ENCODE measurements at places on chromosomes 7 and 10.

DNA sequence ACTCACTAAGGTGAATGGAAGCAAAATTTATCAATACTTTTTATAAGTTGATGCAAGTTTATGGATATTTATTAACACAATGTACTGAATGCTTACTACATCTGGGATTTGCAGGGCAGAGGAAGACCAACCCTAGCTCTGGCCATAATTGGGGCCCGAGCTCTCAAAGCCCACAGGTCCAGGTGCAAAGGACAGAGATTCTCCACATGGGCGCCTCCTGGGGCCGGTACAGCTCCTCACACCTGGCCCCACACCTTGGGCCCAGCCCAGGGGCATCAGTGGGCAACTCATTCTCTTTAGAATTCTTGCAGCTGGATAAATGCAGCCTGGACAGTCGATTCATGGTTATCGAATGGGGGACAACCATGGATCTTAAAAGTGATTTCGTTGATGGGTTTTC lies 47.1 kb downstream of the CALML3 start:
- no peak for DNase-seq

DNA sequence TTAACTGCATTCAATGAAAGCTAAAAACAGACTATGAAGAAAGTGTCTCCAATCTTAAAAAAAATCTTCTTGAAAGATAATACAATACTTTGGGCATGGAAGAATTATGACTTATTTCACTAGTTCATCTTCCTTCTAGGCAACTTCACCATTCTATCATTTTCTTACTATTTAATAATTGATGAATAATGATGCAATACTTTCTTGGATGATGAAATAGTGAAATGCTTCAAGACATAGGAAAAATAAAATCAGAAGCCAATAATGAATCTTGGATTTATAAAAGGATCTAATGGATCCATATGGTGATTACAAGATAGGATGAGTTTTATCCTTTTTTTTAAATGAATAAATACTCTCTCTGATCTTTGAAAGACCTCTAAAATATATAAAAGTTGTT lies 4.4 kb downstream of the DMBT1 start:
- no peak for DNase-seq

DNA sequence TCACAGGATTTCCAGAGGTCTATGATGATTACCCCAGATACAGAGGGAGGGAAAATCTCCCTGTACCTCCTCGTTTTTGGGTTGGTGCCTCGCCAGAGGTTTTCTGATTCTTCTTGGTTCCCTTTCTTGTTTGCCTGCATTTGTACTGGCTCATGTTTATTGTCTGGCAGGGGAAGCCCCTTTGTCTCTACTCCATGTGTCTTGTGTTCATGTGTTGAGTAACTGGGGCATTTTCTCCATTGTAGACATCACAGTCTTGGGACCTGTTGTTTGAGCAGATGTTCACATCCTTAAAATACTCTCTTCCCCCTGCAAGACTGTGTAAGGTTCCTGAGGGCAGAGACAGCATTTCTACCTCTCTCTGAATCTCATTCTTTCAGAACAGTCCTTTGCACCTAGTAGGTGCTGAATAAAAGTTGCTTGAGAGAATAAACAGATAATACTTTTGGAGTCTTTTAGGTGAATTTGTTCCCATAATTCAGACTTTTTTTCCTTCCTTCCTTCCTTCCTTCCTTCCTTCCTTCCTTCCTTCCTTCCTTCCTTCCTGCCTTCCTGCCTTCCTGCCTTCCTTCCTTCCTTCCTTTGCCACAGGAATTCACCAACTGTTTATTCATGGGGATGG lies 25.1 kb downstream of the CDK14 start:
- DNase-seq, result no peak

GRCh38 chr7:54546986-54547314 lies 4.8 kb downstream of the VSTM2A start:
- DNase-seq, result no peak

GRCh38 chr10:102814873-102815661 lies 22.1 kb downstream of the CYP17A1 start:
- no peak for DNase-seq

DNA sequence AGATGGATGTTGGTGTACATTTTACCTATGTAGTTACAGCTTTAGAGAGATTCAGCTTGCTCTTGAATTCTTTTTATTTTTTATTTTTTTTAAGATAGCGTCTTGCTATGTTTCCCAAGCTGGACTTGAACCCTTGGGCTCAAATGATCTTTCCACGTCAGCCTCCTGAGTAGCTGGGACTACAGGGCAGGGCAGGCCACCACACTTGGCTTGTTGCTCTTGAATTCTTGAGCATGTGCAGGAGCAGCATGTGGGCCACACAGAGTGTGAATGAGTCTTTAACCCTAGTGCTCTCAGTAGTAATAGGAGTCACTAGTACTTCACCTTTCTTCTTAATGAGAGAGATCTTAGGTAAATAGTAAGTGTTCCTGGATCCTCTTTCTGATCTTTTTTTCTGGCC lies 26.7 kb upstream of the CYCS start:
- no peak for DNase-seq

DNA sequence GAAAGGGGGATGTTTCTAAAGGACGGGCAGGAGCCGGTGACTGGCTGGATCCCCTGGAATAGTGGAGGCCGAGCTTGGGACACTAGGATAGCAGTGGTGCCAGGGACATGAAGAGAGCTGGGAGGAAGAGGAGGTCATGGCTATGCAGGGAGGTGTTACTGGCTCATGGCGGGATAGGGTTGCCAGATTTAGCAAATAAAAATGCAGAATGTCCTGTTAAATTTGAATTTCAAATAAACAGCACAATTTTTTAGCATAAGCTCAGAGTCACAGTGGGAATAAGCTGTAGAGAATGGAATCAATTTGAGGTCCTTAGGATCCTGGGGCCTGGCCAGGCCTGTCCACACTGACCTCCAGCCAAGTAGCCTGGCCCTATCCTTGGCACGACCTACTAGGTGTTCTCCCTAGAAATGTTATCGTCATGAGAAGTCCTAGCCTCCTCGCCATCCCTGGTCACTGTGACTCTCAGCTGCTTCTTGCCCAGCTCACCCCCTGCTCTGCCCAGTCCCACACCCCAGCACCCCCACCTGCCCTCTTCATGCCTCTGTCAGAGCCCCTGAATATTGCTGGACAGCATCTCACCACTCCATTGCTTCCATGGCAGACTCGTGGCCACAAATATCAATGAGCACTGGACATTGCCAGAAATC lies 7.6 kb upstream of the KCP start:
- no peak for DNase-seq

- no peak for DNase-seq
Observed at GRCh38 chr10:71605263-71605962, 114.2 kb downstream of the C10orf105 start.

DNA sequence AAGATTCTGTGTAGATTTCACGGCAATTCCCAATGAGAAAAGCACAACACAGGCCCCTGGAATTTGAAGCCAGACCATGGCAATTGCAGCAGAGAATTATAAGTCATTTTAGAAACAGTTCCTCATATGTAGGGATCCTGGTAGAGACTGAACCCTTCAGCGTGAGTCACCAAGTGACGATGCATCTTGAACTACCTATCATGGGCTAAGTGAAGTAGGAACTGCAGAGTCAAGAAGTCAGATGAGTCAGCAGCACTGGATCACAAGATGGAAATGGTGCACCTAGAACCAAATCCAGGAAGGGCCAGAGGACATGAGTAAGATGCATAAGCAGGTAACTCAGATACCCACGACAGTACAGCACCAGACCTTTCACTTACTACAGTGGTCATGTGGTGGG lies 140.0 kb upstream of the TPK1 start:
- no peak for DNase-seq

GRCh38 chr10:59812519-59813122 lies 59.4 kb upstream of the MRLN start:
- no peak for DNase-seq

DNA sequence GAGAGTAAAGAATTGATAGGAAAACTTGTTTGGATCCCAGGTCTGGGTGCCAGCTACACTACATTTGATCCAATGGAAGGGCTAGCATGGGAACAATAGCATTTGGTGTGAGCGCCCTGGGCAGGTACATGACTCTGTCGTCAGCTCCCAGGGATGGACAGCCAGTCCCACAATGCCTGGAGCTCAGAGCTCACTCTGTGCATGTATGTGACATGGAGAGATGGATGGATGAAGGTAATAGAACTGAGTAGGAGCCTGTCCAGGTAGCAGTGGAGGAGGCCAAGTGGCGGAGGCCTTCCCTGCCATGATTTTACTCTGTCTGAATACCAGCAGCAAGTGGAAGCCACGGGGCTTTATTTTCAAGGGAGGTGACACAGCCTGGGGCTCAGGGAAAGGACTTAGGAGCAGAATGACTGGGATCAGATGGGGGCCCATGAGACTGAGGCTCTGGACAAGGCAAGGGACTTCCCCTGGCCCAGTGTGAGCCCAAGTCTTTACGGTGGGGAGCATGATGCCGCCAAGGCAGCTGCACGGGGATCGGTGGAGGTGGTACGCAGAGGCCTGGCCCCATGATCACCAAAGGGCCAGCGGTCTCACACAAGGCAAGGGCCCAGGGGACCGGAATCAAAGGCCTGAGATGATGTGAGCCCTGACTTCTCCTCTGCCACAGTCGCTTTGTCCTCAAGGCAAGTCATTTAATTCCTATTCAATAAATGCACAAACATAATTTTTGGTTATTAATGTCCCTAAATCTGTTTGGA lies 5.9 kb downstream of the PTPRE start:
- DNase-seq, result no peak

DNA sequence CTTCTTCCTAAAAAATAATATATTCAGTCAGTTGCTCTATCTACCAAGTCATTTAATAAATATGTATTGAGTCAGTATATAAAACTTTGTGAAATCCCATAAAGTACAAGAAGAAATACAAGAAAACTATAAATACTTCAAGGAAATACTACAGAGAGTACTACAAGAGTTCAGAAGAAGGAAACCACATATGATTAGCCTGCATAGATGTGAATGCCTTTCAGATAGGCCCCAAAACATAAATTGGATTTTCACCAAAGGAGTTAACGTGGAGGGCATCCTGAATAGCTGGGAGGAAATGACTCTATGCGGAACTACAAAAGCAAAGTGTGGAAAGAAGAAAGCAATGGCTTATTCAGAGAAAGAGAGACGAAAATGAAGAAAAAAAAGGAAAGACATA lies 120.1 kb downstream of the LRRN3 start:
- DNase-seq, result no peak

GRCh38 chr7:87877366-87878040 lies 1.2 kb downstream of the DBF4 start:
- no peak for DNase-seq

DNA sequence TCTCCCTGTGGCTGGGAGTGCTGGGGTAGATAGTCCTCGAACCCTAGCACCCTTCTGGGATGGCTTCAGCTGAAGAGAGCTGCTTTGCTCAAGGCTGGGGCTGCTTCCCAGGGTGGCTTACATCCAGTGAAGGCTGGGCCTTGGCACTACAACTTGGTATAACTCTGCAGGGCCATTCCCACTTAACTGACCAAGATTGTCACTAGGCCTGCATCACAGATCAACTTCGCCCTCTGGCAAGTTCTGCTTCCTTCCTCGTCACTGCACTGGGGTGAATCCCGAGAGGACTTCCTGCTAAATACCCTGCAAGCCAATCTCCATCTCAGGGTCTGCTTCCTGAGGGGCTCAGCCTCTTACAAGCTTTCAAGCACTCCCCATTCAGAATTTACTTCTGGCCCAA lies 195.2 kb downstream of the DOCK4 start:
- no peak for DNase-seq

DNA sequence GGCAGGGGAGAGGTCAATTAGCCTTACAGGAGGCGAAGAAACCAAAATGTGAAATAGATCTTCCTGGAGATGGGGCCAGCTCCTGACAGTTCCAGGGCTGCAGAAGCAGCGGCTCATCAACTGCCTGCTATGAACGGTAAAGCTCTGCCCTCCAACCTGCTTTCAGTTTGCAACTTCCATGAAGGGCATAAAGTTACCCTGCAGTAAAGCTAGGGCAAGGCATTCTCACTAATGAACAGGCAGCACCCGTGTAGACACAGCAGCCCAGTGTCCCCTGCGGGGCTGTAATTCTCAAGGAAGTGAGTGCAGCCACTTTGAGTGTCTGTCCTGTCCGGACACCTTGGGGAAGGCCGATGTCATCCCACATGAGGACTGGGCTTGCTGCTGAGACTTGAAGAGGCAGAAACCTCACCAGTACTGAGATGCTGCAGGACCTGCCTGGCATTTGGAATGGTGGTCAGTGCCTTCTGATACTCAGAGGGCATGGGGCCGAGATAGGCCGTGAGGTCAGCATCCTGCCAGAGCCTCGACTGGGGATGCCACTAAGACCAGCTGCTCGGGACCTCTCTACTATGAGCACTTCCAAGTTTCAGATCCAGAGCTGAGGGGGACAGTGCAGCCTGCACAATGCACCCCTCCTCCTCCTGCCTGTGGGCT lies 26.1 kb upstream of the C10orf53 start:
- no peak for DNase-seq

DNA sequence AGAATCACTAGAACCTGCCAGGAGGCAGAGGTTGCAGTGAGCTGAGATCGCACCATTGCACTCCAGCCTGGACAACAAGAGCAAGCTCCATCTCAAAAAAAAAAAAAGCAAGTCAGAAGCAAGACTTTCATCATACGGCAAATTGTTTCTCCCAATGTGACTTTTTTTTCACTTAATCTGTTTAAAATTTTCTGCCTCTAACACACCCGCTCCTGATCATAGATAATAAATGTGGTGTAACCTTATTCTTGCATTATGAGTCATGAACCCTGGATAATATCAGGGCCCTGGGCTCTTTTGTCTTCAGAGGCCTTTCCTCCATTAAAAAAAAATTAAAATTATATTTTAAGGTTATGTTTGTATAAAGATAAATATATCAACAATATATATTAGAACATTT lies 111.4 kb upstream of the JCAD start:
- DNase-seq, result no peak

DNA sequence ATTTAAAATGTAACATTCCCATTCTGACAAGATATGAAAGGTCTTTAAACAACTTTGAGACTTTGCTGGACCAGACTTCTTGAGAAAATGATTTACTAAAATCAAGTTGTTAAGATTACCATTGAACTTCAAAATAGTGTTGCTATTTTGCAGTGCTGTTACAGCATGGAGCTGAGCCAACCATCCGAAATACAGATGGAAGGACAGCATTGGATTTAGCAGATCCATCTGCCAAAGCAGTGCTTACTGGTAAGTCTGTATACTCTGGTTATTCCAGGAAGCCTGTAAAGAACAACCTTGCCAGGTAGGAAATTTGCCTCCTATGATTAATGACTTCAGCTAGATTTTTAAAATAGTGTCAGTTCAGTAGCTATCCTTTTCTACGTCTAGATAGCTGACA lies 18.8 kb downstream of the TNKS2 start:
- no peak for DNase-seq

GRCh38 chr7:135966341-135967043 lies 10.7 kb downstream of the MTPN start:
- DNase-seq, result no peak

Data from substantia nigra (tissue), 51 donors.